CD14-positive monocyte (primary cell): ENCODE measurements at places on chromosomes 13 and 19.
A peak's percentile ranks its signal among the peaks of the same experiment; 100 is the strongest.

DNA sequence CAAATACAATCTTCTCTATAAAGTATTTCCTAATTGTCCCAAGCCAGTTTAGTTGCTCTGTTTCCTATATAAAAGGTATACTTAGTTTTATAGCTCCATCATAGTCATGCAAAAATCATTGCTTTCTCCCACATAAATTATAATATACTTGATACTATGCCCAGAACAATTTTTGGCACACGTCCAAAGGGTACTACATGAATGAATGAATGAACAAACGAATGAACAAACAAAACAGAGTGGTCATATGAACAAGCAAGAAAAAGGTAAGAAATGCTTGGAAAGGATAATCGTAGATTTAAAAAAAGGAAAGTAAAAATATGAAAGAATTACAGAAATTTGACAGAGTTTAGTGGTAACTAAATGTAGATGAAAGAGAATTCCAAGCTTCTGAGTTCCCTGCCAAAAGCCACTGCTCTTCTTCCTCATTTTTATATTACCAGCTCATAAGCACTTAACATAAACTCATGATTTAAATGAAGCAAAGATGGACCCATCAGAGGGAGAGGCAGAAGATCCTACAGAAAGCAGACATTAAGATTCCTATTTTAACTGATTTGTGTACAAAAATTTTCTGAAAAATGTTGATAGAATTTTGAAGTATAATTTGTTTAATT lies 123.2 kb downstream of the ENOX1 start:
- no peak for DNase-seq

DNA sequence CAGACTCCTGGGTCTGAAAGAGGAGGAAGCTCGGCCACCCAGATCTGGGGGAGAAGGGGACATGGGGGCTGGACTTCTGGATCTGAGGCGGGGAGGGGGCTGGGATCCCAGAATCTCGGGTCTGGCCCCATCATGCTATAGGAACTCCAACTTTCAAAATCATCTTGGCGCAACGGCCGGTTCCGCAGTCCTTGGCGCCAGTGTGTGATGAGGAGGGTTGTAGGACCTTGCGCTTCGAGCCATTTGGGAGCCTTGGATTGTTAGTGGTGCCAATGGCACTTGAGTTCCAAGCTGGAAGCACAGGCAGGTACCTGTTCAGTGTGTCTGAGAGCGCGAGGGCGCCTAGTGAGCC lies 324 bp downstream of the RUVBL2 start:
- DNase-seq: no peak

DNA sequence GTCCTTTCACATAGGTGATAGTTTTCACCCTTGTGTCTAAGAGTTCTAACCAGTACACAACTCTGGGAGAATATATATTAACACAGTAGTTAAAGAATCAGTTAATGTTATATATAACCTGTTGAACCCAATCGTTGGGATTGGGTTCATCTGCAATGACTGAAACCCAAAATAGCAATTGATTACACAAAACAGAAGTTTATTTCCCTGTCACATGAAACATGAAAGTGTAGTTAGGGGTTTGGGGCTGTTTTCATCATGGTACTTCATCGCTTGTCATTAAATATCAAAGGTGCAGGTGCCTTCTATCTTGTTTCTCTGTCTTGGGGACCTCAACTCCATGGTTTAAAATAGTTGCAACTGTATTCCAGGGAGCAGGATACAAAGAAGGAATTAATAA lies 106.6 kb downstream of the TBC1D4 start:
- DNase-seq: no peak

GRCh38 chr13:48750588-48751383 lies 97.1 kb downstream of the CYSLTR2 start:
- DNase-seq: no peak

- no peak for DNase-seq
Measured at GRCh38 chr13:33392794-33393405, 107.3 kb upstream of the STARD13 start.

- DNase-seq: no peak
Measured at GRCh38 chr13:112069845-112070251, 2.9 kb downstream of the SOX1 start.

DNA sequence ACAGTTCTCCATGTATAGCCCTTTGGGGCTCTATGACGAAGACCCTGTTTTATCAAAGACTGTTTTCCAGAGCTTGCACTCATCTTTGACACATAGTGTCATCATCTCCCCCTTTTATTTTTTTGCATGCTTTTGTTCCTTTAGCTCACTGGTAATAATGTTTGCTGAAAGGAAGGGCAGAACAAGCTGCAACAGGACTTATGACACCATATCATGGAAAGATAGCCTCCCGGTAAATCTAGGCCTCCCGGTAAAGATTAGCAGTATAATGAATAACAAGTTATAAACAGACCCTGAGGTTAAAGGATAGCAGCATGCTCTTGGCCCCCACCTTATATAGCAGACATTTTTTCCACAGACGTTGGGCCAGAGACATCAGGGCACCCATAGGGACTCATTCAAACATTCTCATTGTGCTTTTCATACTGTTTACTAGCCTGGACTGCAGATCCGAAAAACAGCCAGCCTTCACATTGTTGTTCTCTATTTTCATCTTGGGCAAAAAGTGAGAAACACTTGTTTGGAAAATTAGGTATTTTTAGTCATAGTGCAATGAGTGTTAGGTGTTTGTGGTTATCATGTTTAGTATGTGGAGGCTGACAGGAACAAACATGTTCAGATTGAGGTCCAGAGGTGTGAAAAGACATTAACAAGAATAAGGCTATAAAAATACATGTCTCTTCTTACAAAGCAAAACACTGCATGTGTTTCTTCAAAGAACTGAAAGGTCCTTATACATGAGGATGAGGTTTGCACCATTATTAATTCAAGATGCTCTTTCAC lies 136.9 kb upstream of the SPRY2 start:
- no peak for DNase-seq

DNA sequence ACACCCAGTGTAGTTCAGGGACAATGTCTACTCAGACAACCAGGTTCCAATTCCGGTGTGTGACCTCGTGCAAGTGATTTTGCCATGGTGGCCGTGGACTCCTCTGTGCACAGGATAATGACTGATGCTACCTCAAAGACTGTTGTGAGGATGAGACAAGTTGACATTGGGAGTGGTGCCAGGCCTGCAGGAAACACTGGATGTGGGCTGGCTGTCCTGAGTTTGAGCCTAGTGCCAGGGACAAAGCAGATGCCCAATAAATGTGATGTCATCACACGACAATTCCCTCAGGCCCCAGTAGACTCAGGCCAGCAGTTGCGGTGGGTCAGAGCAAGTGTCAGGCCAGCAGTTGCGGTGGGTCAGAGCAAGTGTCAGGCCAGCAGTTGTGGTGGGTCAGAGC lies 6.2 kb upstream of the SCN1B start:
- no peak for DNase-seq

DNA sequence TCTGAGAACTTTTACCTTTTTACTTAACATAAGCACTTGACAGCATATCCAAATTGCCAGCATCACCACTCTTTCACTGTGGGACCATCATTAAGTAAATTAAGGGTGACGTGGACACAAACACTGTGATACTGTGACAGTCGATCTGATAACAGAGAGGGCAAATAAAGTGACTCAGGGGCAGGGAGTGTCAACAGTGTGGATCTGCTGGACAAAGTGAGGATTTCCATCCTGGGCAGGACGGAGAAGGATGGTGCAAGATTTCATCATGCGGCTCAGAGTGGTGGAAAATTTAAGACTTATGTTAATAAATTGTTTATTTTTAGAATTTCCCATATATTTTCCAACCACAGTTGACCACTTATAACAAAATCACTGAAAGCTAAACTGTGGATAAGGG lies 60.0 kb upstream of the WDFY2 start:
- no peak for DNase-seq

DNA sequence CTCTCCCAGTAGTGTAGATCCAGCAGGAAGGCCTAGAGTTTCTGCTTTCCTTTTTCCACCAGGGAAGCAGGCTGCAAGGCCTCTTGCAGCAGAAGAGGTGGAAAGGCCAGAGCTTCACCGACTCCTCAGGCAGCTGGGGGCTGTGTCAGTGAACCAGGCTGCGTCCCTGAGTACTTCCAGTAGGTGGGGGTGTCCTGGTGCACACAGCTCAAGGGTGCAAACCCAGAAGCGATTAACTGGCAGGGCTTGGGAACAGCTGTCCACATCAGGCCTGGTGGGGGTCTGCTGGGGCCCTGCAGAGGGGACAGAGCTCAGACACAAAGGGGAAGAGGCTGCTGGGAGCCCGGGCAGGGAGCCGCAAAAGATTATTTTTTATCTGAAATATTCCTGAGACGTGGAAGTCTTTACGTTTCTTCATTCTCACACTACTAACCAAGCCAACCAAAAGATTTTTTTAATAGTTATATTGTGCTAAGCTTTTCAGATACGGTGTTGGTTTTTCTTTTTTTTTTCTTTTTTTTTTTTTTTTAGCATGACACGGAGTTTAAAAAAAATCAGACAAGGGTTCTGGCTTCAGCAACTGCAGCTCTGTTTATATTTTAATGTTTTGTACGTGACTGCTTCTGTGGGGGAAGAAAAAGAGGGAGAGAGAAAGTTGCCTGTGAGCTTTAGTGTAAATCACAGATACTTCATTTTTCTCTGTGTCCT lies 11.0 kb downstream of the TSHZ3 start:
- peak; percentile 14 for DNase-seq

DNA sequence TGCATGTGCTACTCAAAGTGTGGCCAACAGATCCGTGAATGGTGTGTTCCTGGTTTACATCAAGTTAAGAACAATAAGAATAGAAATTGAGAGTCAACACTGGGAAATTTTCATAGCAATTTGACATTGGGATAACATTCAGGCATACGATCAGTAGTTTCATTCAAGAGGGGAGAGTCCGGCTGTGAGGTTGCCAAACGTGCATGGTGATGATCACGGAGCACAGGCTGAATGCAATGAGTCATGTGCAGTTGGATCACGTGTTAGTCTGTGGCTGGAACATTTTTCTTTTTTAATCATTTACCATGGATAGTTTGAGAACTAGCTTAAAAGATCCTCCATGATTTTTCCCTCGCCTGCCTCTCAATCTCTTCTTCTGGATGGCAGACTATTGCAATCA lies 2.5 kb upstream of the DCT start:
- peak; percentile 59 for DNase-seq

DNA sequence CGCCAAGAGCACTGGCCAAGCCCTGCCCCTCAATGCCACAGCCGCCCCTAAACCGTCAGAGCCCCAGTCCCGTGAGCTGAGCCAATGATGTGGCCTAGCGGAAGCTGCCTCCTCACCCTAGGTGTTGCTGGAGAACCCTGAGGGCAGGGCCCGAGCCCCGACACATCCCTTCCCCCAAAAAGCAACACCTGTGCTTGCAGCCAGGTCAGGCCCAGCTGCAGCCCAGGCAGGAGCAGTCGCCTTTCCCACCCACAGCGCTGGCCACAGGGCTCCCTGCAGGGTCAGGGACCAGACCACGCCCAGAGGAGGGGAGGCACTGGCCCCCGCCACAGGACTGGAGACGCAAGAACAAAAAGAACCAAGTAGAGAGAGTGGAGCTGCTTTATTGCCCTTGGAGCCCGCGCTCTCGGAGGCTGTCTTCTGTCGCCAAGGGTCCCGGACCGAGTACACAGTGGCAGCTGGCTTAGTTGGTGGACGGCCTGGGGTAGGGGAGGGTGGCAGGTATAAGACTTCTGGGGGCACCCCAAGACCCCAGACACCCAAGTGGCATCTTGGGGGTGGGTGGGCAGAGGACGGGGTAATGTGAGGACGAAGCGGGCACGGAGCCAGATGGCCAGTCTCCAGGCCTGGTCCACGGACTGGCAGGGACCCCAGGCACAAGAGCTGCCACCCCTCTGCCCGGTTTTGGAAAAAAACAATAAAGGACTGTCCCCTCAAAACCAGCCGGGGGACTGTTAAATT lies 3.3 kb downstream of the P2RY11 start:
- no peak for DNase-seq

DNA sequence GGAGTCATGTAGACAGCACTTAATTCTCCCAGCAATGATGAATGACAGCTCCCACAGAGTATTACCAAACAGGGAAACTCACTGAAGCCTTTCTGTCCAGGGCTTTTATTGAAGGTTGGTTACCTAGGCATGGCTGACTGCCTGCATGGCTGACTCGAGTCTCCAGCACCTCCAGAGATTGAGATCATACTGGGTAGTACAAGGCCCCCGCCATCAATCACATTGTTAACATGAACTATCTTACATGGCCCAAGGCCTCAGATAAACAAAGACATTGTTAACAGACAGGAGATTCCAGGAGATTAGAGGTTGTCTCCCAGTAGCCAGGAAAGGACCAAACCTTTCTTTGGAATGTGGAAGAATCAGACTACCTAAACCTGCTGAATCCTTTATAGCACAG lies 128.3 kb upstream of the LSM14A start:
- no peak for DNase-seq

- DNase-seq: no peak
Measured at GRCh38 chr19:42488783-42489521, 39.3 kb downstream of the CEACAM1 start.

DNA sequence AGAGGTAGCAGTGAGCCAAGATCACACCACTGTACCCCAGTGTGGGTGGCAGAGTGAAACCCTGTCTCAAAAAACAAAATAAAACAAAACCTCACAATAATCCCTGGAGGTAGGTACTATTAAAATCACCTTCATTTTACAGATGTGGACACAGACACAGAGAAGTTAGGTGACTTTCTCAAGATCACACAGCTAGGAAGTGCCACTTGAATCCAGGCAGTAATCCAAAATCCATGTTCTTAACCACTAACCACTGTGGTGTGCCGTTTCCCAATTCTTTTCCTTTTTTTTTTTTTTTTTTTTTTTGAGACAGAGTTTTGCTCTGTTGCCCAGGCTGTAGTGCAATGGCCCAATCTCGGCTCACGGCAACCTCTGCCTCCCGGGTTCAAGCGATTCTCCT lies 9.0 kb downstream of the PPP1R14A start:
- DNase-seq: no peak

GRCh38 chr19:51185069-51185867 lies 39.6 kb upstream of the CD33 start:
- DNase-seq: no peak

- no peak for DNase-seq
Measured at GRCh38 chr19:46080561-46080960, 39.8 kb upstream of the IGFL4 start.

DNA sequence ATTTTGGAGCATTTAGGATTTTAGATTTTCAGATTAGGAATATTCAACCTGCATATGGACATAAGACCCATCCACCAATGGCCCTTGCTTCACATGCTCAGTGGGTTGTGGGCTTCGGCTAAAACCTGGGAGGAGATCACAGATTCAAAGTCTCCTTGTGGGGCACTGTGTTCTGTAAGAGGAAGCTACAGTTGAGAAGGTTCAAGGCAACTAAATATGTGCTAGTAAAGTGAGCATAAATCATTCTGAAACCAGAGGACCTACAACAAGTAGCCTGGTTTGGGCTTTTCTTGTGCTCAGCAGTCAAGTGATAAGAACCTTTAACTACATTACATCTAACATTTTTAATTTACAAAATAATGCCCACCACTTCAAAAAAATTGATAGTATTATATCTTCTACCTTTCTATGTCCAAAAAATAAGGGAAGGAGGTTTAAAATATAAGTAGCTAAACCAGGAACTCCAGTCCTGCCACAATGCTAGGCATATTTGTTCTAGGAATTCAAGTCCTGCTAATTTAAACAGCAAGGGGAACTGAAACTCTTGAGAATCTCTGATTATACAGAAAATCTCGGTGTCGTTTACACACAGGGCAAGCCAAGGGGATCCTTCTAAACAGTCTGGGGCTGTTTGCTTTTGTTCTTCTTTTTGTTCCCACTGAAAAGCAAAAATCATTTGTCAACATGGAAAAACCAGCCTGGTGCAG lies 36.6 kb downstream of the FOXO1 start:
- peak; percentile 28 for DNase-seq
